Activated T-helper 9 cell treated with anti-CD3 and anti-CD28 coated beads, Interleukin-2, amount 50 U/mL, for 16 hours (primary cell): ENCODE measurements at places on chromosomes 16 and 17.

GRCh38 chr16:82439678-82440293, 187.0 kb upstream of the CDH13 start:
- DNase-seq: no peak

GRCh38 chr17:55432358-55433028, 10.9 kb upstream of the MMD start:
- no peak for DNase-seq

- DNase-seq: no peak
These were observed 1.7 kb downstream of the DHRS13 start for GRCh38 chr17:28900986-28901726.

DNA sequence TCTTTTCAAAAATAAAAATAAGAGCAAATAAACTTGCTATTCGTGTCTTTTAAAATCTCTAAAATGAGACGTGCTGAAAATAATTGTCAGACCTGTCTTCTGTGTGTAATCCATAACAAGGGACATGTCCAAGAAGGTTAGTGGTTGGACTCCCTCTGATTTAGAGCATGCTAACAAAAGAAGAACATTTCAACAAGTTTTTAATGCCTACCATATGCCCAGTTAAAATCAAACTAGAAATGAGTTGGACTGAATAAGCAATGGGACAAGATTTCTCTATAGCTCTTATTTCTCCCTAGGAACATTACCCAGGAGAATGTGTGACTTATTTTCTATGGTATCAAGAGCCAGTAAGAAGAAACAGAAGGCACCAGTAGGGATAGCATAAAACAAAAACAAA, 689.7 kb upstream of the SOX9 start:
- DNase-seq: no peak
